Stimulated activated CD4-positive, alpha-beta T cell treated with anti-CD3 and anti-CD28 coated beads, Interleukin-12 subunit alpha, Interleukin-12 subunit beta, amount 100 ng/mL, for 24 hours (primary cell): ENCODE measurements at places on chromosomes 3 and 15.

- DNase-seq = no peak
These were observed 42.3 kb downstream of the NKIRAS1 start for GRCh38 chr3:23874359-23875112.

- no peak for DNase-seq
These were observed 49.5 kb downstream of the ST6GAL1 start for GRCh38 chr3:186979852-186980251.

DNA sequence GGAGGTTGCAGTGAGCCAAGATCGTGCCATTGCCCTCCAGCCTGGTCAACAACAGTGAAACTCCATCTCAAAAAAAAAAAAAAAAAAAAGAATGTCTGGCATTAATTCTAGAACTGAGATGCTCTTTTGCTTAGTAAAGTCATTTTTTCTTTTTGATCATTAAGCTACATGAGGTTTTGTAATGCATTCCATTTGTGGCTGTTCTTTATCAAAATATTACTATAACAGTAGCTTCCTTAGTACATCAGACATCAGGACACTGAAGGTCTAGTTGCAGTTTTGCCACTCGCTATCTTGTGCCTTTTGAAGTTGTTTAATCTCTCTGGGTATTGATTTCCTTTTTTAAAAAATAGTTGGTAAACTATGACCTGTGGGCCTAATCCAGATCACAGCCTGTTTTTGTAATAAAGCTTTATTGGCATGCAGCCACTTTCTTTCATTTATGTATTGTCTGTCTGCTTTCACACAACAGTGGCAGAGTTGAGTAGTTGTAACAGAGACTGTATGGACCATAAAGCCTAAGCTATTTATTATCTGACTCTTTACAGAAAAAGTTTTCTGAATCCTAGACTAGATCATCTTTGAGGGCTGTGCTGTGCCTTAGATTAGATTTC, 76.6 kb downstream of the SLC25A26 start:
- no peak for DNase-seq

DNA sequence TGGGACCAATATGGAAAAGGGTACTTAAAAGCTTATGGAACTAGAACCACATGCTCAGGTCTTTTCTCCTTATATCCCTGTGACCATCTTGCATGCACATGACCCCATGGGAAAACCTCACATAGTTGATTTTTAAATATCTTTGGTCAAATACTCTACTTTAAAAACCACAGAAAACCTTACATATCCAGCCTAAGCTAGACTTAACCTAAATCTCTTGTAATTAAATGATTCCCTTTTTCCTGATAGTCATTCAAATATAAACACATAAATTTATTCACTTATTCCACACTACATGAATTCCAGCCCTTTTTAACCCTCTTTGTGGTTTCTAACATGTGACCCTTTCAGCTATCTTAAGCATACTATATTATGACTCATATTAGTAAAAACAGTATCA, 46.8 kb downstream of the DNAJC13 start:
- no peak for DNase-seq

DNA sequence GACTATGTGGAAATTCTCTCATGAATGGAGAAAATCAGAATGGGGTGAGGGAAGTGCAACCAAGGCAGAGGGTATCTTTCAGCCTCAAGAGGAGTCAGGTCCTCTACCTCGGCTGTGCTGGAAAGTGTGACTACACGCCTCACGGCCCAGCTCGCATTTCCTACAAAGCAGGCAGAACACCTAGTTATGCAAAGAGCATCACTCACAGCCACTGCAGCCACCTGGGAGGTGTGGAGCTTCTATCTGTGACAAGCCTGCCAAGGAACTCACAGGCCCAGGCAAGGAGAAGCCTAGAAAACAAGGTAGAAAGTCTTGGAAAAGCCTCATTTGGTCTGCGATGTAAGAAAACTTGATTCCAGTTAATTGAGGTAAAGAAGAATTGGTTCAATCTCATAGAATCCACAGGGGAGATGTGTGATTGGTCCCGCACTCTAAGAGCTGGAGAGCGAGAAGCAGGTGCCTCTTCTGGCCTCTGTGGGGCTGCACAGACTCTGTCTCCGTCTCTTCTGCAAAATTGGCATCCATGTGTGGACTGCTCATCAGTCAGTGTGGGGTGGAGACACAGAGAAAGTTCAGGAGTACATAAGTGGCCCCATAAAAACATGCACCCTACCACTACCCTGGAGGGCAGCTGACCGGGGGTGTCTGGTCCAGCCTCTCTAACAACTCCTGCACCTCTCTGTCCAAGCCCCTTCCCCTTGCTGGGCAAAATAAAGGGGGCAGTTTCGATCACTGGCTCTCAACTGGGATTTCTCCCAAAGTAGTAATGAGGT, 76.8 kb downstream of the TAMM41 start:
- DNase-seq = no peak
